ENCODE measurements at places on chromosomes 1 and 21.

DNA sequence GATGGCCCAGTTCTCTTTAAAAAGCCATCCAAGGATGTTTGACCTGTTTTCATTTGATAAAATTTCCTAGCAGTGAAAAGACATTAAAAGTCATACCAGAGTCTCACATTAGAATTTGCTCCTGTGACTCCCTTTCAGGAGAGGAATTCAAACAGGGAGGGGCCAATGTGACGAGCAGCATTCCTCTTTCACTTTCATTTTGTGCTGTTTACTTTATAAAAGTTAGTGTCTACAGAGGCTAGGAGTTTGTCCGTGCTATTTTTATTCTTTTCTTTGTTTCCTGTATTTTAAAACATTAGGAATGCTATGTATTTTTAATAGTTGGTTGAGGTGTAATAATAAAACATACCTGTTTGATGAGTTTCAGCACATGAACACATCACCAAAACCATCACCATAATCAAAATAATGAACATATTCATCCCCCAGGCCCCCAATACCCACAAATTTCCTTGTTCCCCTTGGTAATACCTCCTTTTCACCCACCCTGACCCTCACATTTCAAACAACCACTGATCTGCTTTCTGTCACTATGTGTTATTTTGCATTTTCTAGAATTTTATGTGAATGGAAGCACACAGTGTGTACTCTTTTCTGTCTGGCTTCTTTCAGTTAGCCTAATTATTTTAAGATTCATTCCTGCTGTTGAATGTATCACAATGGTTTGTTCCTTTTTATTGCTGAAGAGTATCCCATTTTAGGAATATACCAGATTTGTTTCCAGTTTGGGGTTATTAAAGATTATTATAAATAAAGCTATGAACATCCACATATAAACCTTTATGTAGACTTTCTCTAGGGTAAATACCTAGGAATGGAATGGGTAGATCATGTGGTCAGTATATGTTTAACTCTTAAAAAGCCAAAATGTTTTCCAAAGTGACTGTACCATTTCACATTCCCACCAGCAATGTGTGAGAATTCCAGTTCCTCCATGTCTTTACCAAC lies 129.5 kb downstream of the TENT5C start:
- H3K4me1 ChIP-seq, result peaks cover 7% of the 10 kb centered on the region
- H3K36me3 ChIP-seq, result no peaks in the 10 kb centered on the region
- no peaks in the 10 kb centered on the region for H3K27me3 ChIP-seq
- H3K27ac ChIP-seq, result peak overlapping the region; percentile 92
- DNase-seq, result peak; percentile 42

- peaks cover 6% of the 10 kb centered on the region for H3K4me1 ChIP-seq
- H3K4me3 ChIP-seq, result no peak overlapping the region
- peaks cover 2% of the 10 kb centered on the region for H3K36me3 ChIP-seq
- DNase-seq, result no peak
- H3K27me3 ChIP-seq, result no peaks in the 10 kb centered on the region
Observed at GRCh38 chr1:151026460-151026859, 9.9 kb upstream of the BNIPL start.

DNA sequence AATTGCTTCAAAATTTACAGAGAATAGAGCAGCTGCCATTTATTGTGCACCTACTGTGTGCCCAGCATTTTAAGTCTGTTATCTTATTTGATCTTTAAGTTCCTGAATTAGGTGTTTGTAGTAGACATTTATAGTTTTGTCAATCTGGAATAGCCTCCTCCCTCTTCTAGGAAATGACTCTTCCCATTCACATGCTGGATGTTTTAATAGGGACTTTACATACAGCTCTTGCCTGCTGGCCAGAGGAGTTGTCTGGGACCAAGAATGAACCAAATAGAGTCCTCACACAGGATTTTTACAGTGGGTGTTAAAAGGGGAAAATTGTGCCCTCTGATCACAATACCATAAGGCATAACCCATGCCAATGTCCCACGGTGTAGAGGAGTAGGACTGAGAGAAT lies 367.1 kb downstream of the PDE4B start:
- no peak for DNase-seq
- H3K4me3 ChIP-seq, result no peak overlapping the region
- no peak overlapping the region for H3K27ac ChIP-seq
- H3K4me1 ChIP-seq, result no peaks in the 10 kb centered on the region
- no peaks in the 10 kb centered on the region for H3K36me3 ChIP-seq

GRCh38 chr1:118204105-118204504 lies 19.1 kb upstream of the SPAG17 start:
- no peaks in the 10 kb centered on the region for H3K4me1 ChIP-seq
- H3K27ac ChIP-seq, result no peak overlapping the region
- peaks cover 2% of the 10 kb centered on the region for H3K36me3 ChIP-seq
- H3K4me3 ChIP-seq, result no peak overlapping the region
- no peak for DNase-seq

GRCh38 chr1:115671176-115671934 lies 29.6 kb downstream of the VANGL1 start:
- DNase-seq, result no peak
- no peaks in the 10 kb centered on the region for H3K4me1 ChIP-seq
- H3K36me3 ChIP-seq, result no peaks in the 10 kb centered on the region
- H3K27ac ChIP-seq, result no peak overlapping the region
- H3K4me3 ChIP-seq, result no peak overlapping the region
- no peaks in the 10 kb centered on the region for H3K27me3 ChIP-seq

DNA sequence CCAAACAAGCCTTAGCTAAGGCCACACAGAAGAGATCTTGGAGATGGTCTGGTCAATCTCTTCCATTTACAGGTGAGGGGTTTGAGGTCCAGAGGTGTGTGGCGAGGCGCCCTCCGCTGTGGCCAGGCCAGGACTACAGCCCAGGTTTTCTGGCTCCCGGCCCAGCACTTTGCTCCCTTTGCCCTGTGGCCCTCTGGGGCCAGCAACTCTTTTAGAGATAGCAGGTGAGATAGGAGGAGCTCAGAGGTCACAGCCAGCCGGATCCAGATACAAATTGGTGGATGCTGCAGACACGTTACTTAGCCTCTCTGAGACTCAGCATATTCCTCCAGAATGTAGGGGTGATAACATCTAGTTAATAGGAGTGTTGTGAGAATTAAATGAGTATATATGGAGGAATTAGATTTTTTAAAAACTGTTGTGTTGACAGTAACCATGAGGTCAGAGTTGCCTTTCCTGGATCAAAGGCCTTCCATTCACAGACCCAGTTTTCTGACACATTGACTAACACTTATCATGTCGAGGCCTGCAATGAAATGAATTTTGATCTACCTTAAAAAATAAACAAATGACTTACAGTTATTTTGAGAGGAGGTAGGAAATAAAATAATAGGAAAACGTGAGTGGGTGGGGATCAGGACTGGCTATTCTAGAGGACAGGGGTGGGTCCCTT lies 16.6 kb downstream of the TEX35 start:
- no peaks in the 10 kb centered on the region for H3K36me3 ChIP-seq
- H3K4me1 ChIP-seq, result no peaks in the 10 kb centered on the region
- H3K4me3 ChIP-seq, result no peak overlapping the region
- no peak for DNase-seq
